CD4-positive, alpha-beta T cell treated with Interleukin-17A for 1 hour (primary cell): ENCODE measurements at places on chromosomes 11 and 22.

DNA sequence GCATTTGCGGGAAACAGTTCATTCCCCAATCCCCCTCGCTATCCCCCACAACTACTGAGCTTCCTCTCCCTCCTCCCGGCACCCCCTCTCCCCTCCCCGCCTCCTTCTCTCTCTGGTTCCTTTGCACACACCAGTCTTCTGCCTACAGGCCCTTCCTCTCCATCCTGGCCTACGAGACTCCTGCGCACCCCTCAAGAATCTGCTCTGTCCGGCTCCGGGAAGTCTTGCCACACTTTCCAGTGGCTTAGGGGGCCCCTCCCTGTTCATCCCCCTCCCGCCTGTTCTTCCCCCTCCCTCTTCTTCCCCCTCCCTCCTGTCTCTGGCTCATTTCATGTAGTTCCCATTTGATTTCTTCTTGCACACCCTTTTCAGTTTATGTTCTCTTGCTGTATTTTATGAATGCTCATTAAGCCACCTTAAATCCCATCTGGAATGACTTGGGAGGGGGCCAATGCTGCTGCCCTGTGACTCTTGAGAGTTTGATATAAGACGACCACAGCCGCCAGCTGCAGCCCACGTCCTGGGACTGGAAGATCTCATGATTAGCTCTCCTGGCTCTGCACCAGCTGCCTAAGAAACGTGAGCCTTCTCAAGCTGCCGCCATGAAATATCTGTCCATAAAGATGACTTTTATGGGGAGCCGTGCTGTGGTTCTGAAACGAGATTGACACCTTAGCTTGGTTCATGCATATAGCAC lies 50.9 kb downstream of the RPS6KA4 start:
- DNase-seq = no peak

- no peak for DNase-seq
Measured at GRCh38 chr11:5803982-5804381, 4.7 kb upstream of the OR52N2 start.

DNA sequence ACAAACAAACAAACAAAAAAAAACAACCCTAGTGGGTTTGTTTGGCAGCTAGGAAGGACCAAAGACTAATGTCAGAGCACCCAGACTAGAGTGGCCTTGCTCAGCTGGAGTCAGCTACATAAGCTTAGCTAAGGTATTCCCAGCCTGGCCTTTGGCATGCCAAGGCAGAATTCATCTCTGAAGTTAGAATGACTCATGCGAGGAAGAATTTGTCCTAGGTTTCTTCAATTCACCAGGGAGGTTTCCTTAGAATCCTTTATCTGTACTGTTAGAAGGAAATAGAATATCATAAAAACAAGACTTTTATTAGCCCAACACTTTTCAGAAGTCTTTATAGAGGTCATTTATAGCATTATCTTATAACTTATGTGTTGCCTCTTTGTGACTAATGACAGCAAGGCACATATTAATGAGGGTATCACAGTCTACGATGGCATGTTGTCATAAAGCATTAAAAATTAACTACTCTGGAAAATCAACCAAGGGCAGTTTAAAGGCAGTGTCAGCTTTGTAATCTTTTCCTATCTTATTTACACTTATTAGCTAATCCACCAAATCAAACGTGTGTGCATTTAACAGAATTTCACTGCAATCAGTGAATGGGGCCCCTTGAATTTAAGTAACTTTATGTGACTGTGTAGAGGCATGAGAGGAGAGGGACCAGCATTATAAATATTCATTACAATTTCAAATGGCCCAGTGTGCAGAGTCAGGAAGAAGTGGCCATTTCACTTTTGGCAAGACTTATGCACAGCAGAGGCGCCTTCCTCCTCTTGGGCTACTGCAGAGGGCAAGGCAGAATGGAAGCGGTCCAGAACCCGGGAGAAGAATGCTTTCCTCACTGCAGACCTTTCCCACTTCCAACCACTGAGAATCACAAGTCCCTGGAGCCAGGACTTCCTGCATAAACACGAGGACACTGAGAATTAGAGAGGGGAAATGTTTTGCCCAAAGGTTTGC lies 36.3 kb downstream of the SLC5A1 start:
- no peak for DNase-seq

DNA sequence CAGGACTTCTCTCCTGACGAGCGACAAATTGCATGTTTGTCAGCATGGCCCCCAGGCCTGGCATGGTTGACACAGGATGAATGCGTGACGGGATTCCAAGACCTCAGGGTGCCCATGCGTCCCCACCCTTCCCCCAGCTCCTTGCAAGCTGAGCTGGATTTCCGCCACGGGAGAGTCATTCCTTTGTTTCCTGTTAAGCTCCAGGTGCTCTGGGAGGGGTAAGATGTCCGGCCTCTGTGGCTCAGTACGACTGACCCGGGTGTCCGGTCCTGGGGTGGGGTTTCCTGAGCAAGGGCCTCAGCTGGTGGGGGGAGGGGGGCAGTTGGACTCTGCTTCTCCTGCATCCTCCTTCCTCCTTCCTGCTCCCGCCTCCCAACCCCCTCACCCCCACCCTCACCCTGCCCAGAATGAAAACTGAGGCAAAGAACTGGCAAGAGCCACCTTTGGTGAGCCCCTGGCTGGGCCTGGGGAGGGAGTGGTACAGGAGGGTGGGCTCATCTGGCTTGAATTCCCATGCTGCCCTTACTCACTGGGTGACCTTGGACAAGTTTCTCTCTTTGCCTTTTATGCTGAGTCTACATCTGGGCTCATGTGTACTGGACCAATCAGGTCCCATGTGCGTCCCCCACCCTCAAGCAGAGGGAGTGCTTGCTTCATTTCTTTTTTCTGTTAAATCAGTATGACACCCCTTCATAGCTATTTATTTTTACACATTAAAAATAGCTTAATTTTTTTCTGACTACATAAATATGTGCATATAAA lies 2.5 kb downstream of the CDC42EP2 start:
- DNase-seq = no peak

DNA sequence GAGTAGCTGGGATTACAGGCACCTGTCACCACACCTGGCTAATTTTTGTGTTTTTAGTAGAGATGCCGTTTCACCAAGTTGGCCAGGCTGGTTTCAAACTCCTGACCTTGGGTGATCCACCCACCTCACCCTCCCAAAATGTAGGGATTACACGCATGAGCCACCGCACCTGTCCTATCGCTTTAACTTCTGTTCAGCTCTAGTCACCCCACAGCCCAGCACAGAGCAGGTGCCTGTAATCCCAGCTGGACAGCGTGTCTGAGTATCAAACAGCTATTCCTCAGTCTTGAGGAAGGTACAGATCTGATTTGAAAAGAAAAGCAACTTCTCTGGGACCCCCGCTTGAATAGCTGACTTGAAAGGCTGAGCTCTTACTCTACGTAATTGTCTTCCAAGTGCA lies 149.1 kb downstream of the CTTN start:
- no peak for DNase-seq

GRCh38 chr11:102564110-102564509 lies 33.6 kb upstream of the MMP7 start:
- no peak for DNase-seq

DNA sequence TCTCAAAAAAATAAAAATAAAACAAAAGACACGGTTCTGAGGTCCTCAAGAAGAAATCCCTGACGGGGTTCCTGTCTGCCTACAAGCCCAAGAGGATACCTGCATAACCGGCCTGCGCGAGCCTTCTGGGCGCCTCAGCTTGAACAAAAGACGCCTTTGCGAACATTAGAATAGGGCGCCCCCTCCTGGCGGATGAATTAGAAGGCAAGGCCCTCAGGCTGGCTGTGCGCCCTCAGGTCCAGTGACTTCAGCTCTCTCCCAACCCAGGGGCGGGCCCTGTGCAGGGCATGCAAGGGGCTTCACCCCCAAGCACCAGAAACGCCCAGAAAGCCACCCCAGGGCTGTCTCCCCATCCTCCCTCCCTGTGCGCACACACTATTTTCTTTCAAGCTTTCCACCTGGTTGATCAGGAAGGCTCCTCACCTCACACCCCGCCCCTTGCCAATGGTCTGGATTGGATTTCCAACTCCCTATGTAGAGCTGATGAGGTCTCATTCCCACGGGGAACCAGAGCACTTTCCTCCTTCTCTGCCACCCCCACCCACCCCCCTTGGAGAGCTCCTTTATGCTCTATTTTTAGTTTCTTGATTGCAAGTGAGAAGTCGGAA lies 273.3 kb downstream of the BUD13 start:
- peak; percentile 4 for DNase-seq

DNA sequence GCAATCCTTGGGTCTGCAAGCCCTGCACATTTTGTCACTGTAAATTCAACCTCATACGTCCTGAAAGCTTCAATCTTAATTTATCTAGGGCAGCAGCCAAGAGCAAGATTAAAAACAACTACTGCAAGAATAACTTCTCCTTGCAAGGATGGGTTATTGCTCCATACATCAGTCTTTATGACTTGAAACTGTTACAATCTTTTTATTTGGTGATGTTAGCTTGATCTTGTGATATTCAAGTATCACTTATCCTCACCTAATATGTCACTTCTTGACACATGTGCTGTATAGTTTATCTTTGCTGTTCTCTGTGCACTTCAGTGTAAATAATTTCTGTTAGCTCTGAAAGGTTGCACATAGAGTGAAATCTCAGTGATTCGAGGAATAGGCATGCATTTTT lies 14.7 kb upstream of the APLP2 start:
- DNase-seq = no peak

DNA sequence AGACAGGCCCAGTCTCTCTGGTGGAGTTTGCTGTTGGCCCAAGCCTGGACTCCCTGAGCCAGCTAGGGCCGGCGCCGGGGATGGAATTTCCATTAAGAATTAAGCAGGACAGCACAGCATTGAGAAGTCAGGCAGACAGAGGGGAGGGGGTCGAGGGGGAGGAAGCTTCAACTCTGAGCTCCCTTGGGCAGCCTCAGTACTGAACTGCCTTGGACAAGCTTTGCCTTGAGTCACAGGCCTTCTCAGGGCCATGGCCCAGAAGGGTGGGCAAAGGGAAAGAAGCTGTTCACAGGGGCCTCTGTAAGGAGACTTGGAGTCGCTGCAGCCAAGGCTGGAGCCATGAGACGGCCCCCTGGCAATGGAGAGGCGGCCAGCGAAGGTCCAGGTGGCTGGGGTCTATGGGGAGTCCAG lies 2.6 kb upstream of the INSC start:
- DNase-seq = no peak

DNA sequence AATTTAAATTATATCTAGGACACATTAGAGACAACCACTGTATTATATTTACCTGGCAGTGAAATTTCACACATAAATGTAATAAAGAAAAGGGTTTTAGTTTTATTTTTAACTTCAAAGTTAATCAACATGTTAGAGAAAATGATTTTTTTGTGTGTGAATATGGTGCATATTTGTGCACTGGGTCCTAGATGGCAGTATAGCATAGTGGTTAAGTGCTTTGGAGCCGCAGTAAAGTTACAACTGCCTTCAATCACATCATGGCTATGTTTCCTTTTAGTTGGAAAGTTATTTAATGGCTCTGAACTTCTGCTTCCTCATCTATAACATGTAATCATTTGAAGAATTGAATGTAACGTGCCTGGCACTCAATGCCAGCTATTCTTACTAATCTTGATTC lies 108.9 kb upstream of the DDI1 start:
- DNase-seq = no peak

DNA sequence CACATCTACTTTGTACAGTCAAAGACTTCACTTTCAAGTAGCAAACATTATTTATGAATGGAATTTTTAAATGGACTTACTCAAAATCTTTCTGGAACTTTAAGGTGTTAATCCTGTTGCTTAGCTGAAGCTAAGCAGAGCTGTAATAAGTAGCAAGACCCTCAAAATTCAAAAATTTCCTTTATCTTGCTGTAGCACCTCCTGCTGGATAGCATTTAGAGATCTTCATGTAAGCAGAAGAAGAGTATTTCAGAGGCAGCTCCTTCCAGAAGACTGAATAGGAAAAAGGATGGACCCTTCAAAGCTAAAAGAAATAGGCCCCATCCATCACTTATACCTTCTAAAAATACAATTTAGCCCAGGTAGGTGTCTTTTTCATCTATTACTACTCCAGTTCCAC lies 3.4 kb downstream of the PHF21A start:
- DNase-seq = peak; percentile 31

DNA sequence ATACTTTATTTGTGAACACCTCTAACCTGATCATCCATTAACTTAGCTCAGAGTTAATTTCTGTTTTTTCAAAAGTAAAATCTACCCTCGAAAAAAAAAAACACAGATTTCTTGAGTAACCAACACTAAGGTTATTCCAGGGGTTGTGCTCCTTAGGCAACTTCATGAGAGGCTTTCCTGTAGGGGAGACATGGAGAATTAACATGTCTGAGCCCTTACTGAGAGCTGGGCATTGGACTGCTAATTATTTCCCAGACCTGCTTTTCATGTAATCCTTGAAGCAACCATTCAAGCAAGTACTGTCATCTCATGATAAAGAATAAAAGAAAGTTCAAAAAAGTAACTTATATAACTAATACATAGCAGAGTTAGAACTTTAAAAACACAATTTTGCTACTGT lies 13.5 kb upstream of the UPB1 start:
- no peak for DNase-seq

DNA sequence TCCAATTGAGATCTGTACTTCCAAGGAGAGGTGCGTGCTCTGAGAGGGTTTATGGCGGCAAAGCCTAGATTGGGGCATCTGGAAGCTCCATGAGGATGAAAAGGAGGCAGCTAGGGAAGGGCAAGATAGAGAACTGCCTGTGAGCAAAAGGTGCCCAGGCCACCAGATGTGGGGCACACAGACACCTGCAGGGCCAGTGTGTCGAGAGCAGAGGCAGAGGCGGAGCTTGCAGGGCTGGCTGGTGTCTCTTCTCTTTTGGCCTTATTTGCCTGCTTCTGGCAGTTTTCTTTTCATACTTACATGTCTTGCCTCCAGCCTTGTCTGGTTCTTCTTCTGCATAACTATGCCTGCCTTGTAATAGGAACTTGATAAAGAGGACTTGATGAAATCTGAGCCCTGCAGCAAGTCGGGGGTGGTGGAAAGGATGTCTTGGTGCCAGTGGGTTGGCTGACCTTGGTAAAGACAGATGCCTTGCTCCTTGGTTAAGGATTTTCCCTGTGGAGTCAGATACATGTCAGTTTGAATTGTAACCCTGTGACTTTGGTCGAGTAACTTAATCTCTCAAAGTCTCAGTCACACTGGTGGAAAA lies 680.3 kb downstream of the NTM start:
- no peak for DNase-seq

GRCh38 chr11:100821198-100821597 lies 134.1 kb downstream of the ARHGAP42 start:
- no peak for DNase-seq
